NCI-H1436 treated with DMSO at 0.1 percent for 48 hours (cell line): ENCODE measurements at places on chromosomes 6 and 20.

- no peak for DNase-seq
These were observed 13.1 kb downstream of the ITPR3 start for GRCh38 chr6:33634161-33634727.

- DNase-seq: no peak
These were observed 5.5 kb downstream of the FOXS1 start for GRCh38 chr20:31839782-31840487.

DNA sequence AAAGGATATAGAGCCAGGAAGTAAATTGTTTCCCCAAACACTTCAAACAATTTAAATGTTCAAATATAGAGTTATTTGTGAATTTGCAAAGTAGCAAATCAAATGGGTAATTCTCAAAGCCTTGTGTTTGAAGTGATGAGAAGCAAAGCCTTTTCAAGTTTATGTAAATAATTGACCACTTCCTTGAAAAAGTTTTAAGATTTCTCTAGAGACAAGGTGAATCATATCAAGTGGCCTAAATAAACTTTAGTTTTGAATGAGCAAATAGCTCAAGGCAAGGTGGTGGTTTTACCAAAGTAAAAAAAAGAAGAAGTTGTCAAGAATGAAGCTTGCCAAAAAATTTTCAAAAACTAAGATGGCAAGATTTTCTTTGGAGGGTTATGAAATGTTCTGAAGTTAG lies 42.6 kb upstream of the IFNGR1 start:
- no peak for DNase-seq

GRCh38 chr20:32672394-32672981 lies 1.3 kb downstream of the C20orf203 start:
- no peak for DNase-seq

- no peak for DNase-seq
These were observed 5.9 kb downstream of the PCED1A start for GRCh38 chr20:2834401-2835110.

DNA sequence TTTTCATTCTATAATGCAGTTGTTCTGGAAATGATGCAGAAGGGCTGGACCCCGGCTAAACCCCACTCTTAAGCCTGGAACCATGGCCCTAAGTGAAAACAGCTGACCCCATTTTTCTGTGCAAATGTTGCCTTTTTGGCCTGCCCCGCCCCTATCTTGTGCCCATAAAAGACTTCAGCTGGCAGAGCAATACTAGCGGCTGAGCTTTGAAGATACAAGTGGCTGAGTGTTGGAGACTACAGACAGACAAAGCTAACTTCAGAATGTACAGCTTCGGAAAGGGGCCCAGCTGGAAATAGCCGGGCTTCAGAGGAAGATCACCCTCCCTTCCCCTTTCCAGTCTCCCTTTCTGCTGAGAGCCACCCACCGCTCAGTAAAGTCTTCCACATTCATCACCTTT lies 258.6 kb upstream of the SPTLC3 start:
- DNase-seq: no peak

- no peak for DNase-seq
These were observed at the start of gene GTSF1L for GRCh38 chr20:43726811-43727338. Gene GTSF1L (minus strand): TSS chr20:43727002. CDS start chr20:43726694, 308 bp downstream.

- DNase-seq: no peak
These were observed 66.7 kb upstream of the TIAM2 start for GRCh38 chr6:154928325-154928922.

GRCh38 chr6:149963212-149963461 lies 606 bp upstream of the ULBP1 start:
- DNase-seq: no peak

DNA sequence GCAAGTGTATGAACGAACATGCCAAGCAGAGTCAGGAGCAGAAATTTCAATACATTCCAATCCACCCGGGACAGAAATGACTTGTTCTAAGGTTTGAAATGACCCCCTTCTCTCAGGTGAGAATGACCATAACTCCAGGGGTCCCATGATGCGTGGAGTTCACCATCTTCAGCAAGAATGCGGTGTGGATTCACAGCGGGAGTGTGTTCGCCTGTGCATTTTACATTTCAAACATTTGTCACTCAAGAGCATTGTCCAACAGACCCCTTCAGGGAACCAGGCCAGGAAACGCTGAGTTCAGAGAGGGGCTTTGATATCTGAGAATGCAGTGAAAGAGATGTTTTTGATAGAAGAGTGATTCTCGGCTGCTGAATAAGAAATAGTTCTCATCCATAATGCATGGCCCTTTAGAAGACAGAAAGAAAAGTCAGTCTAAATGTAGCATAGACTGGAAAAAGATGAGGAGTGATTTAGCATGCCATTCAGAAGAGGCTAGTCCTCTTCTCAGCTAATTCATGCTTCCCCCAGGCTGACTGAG lies 200.3 kb upstream of the KCNG1 start:
- no peak for DNase-seq

DNA sequence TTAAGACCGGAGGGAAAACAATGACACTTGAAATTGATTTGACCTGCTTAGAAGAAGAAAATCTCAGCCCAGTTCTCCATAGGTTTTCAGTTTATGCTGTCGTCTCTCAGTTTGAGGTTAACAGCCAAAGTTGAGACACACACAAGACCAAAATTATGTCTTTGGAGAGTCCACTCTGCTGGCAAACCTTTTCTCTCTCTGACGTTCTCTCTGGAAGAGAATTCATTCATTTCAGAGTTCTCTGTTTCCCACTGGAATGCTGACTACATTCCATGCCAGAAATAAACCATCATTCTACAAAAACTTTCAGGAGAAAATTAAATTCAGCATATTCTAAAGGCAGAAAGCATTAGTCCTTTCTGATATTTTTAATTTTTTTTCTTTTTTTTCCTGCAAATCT lies 155.2 kb downstream of the TFAP2A start:
- DNase-seq: no peak

- no peak for DNase-seq
These were observed at the start of gene CST7 for GRCh38 chr20:24948939-24949679. Gene CST7 (plus strand): TSS chr20:24949269. CDS start chr20:24949506, 237 bp downstream.

GRCh38 chr6:44685213-44685612 lies 297.7 kb downstream of the CDC5L start:
- no peak for DNase-seq

DNA sequence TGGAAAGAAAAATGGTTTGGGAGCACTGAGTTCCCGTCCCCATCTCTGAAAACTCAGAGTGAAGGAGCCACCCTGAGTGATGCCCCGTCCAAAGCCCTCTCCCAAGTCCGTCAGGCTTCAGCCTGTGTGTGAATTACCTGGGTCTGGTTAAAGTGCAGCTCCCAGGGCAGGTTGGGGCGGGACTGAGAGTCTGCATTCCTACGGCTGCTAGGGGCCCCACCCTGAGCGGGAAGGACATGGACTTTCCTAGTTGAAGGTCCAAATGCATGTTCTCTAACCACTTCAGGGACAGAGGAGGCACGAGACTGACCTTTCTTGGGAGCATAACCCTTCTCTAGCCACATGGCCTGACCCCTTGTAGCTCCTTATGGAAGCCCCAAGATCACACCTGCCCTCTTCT lies 97.2 kb downstream of the SYNDIG1 start:
- no peak for DNase-seq

DNA sequence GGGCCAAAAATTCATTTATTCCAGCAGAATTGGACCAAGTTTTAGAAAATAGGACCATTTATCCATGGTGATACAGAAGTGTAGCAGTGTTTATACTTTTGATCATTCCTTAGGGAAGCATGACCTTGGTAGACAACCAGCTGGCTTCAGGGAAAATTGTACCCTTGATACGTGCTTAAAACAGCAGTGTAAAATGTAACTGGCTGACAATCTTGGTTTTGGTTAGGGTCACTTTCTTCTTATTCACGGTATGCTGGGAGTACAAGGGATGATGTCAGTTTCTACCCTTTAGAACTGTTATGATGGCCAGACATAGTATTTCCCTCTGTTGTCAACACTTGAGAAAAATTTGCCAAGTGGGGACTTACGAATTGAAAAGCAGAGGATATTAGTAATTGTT lies 157.1 kb downstream of the BCKDHB start:
- DNase-seq: no peak

- DNase-seq: no peak
These were observed 202.0 kb downstream of the WDR27 start for GRCh38 chr6:169499848-169500247.
